ENCODE measurements at places on chromosomes 1 and 21.

DNA sequence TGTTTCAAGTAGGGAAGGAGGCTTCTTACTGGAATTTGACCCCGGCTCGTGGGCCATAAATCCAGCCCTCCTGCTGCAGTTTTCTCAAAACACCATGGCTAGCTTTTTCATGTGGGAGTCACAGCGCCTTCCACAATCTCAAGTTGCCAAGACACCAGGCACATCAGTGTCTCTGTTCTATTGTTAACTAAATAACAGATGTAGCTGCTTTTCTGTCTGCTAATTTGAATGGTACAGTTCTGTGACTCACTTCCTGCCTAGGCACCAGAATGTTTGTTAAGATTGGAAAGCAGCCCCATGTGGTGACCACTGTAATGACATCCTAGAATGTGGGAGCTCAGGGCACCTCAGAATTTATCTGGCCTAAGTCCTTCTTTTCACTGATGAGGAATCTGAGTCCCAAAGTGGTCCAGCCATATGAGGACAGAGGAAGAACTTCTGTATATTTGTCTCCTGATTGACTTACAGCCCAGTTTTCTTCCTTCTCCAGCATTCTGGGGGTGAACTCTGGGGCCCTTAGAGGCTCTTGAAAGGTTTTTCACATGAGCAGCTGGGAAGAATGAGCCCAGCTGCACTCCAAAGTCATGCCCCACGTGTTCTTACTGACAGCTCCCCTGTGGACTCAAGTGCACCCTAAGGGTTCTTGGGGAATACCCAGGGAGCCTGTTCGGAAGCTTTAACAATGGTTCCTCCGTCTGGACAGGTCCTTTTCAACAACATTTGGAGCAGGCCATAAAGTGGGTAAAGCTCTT lies 27.5 kb downstream of the TRIM45 start:
- no peak for DNase-seq

DNA sequence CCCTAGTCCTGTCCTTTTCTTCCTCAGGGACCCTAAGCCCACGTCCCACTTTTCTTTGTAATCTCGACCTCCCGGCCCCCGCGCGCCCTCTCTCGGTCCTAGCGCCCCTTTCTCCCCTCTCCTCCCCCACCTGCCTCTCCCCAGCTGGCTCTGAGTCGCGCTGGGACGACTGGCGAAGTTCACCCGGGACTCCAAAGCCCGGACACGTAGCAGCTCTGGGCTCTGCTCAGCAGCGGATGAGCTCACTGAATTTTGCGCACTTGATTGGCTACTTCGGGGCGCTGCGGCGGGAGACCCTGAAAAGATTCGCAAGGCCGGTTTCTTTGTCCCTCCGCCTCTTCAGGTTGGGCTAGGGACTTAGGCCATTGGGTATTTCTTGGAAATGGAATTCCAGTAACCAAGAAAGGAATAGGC lies 16.3 kb upstream of the ACKR1 start:
- DNase-seq, result no peak

GRCh38 chr1:81618376-81618775 lies 182.4 kb upstream of the ADGRL2 start:
- DNase-seq, result no peak

DNA sequence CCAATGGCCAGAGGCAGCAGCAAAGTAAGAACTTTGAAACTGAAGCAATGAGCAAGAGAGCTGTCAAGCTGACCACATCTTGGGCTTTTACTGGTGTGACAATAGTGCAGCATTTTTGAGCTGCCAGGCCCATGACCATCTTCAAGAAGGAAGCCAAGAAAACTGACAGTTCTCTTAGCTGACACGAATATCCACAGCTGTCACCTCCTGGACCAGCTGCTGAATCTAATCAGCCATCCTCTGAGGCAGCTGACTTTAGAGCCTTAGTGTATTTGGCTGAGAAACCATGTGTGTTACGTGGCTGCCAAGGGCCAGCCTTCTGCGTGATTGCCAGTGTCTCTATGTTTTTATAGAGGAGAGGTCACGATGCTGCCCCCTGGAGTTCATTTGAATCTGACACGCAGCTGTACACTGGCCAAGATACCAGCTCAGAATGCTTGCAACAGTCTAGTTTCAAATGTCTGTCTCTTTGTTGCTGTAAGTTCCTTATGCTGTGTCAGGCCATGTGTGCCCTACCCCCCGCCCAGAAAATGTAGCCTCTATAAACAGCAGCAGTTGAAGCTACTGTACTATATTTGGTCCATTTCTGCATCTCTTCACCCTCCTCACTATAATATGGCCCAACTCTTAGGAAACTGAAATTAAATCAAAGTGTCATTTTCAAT lies 39.7 kb downstream of the PALMD start:
- no peak for DNase-seq

- no peak for DNase-seq
These were observed 11.3 kb downstream of the OLFML3 start for GRCh38 chr1:113990530-113990929.

DNA sequence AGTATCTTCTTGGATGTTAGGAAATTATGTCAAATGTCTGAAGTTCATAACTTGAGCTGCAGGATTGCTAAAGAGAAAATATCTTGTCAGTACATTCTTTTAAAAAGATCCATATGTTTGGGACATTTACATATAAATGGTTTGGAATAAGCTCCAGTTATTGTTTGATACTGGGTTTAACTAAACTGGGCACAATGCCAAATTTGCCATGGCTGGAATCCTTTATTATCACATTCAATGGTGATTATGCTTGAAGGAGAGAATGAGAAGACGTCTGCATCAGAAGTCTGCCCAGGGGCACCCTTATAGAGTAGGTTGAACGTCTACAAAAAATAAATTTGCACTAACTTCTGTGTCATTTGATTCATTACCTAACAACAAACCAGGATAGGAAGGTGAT lies 652.5 kb downstream of the AMY1C start:
- DNase-seq, result no peak

- DNase-seq, result no peak
These were observed 311.3 kb downstream of the TGFB2 start for GRCh38 chr1:218656301-218657037.

- DNase-seq, result no peak
These were observed 31.4 kb upstream of the S1PR1 start for GRCh38 chr1:101205457-101205856.

GRCh38 chr1:218772575-218772974 lies 401.1 kb upstream of the LYPLAL1 start:
- no peak for DNase-seq

DNA sequence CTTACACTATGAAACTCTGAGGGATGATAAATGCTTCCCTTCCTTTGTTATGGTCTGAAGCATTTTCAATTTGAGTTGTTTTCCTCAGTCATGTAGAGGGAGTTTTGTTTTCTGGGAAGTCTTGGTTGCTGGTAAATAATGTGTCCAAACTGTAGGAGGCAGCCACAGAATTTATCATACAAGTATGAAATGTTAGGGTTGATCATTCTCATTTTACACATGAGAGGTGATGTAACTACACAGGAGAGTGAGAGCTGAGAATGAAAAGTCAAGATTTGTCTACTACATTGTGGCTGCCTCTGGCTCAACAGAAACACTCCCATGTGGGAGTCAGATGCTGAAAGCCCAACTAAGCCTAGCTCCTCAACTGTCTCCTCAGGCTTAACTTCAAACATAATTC lies 182.5 kb upstream of the SGIP1 start:
- no peak for DNase-seq

DNA sequence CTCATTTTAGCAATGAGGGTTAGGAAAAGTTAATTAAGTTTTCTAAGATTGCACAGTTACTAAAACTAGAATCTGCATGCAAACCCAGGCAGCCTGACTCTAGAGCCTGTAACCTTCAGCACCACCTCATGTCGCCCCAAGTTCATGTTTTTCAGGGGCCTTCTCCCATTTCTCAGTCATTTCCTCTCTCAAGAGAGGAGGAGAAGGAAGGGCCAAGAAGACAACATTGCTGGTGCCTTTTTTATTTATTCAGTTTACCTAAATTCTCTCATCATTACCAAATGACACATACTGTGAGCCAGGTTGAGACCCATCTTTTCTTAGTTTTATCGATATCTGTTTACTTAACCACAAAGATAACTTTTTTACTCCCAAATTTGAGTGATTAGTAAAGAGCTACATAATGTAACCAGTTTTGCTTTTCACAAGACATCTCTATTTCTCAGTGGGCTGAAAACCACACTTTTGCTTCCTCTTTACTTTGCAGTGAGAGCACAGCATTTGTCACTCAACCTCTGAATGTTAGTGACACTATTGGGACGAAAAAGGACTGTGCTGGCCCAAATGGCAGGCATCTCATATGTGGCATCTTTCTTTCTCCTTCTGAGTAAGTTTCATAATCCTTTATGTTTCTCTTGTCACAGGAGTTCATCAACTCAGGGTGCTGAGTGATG lies at the start of gene CD101:
CD101 (plus strand) TSS at position 507 of the 674 bp plus-strand sequence; CDS start at position 565, 58 bp downstream.
- no peak for DNase-seq

GRCh38 chr1:8879922-8880676 lies 1.6 kb upstream of the ENO1 start:
- DNase-seq, result no peak

DNA sequence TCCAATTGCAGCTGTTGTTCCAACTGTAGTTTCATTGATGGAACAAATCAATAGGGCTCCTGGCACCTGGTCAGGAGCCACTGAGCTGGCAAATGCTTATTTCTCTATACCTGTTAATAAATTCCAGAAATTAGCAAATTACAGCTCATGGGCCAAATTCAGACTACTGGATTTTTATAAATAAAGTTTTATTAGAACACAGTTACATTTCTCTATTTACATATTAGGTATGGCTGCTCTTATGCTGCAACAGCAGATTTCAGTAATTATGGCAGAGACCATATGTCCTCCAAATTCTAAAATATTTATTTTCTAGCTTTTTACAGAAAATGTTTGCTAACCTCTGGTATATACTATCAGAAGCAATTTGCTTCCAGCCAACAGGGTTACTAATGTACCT lies 47.8 kb downstream of the DUSP10 start:
- DNase-seq, result no peak

GRCh38 chr1:87064986-87065385 lies 150.6 kb downstream of the HS2ST1 start:
- no peak for DNase-seq

DNA sequence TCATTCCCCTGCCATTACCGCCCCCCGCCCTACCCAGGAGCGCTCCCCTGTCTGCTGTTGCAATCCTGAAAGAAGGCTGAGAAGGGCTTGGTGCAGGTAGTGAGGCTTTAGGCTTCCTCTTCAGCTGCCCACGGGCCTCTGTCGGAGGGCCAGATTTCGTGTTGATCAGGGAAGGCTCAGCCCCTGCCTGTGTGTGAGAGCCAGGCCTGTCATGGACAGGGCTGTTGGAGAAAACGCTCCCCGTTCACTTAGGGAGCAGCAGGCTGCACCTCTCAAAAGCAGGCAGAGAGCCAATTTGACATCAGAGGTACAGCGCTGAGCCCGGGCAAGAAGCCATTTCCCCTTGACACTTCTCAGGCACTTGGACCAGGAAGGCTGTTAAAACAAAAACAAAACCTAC lies 19.0 kb downstream of the TEX35 start:
- no peak for DNase-seq

DNA sequence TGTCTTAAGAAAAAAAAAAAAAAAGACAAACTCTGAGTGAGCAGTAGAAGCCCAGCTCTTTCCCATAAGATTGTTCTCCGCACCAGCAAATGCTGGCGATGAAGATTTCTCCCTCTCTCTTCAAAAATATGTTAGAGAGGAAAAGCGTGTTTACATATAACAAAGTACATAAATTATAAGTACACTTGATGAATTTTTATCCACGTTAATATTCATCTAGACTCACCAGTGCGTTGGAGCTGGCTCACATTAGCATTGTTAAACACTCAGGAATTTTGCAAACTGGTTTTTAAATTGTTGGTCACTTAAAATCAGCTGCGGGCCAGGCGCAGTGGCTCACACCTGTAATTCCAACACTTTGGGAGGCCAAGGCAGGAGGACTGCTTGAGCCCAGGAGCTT lies 56.0 kb downstream of the RUNX3 start:
- no peak for DNase-seq

GRCh38 chr1:196890668-196891067 lies 2.8 kb downstream of the CFHR4 start:
- DNase-seq, result no peak

GRCh38 chr1:6243053-6243834 lies 735 bp upstream of the HES3 start:
- no peak for DNase-seq

GRCh38 chr1:41485605-41486004 lies 1.1 kb upstream of the EDN2 start:
- no peak for DNase-seq

DNA sequence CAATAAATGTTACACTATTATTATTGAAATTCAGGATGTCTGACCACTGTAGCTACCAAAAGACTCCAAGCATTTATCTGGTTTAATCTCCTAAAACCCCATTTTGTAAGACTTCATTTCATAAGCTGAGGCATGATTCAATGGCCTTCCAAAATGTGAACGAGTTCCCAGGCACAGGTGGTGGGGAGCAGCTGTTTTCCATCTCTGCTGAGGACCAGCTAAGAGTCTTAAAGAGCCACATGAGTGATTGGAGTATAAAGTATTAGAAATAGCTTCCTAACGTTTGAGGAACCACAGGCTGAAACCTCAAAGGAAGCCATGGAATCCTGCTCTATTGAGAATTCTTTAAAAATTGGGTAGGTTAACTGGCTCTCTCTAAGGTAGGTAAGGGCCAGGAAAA lies 44.9 kb downstream of the SEC16B start:
- DNase-seq, result no peak

DNA sequence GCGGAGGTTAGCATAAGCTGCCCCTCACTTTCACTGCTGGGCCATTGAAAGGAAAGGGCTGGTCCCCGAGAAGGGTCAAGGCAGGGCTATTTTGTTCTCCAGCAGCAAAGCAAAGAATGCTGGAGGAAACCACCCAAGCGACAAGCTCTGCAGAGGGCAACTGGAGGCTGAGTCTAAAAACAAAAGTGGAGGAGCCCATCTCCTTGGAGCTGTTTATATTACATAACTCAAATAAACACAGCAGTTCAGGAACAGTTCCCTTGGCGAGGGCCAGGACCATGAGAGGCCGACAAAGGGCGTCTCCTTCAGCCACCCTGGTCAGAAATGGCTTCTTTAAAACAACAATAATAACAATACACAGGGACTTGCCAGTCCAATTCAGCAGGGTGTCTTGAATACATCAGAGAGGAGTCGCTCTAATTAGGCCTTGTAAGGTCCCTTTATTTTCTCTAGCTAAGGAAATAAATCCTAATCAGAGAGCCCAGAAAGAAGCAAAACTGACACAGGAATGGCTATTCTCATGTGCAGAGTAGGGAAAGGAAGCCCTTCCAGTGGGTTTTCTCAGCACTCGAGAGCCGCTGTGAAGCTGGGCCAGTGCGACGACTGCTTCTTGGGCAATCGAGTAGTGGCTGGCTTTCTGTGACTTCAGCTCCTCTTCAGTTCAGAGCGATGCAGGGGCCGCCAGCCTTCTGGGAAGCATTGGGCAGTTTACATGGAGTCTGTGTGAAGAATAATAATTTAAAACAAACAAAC lies 57.0 kb upstream of the TARBP1 start:
- no peak for DNase-seq

Measured in left renal cortex interstitium (tissue), 4 donors.